ENCODE measurements at places on chromosomes 6 and 20.

- DNase-seq, result peak; percentile 13
Observed at GRCh38 chr6:139029470-139030227, 1.1 kb downstream of the ABRACL start.

GRCh38 chr6:122984393-122984792, 11.6 kb upstream of the CLVS2 start:
- no peak for DNase-seq

DNA sequence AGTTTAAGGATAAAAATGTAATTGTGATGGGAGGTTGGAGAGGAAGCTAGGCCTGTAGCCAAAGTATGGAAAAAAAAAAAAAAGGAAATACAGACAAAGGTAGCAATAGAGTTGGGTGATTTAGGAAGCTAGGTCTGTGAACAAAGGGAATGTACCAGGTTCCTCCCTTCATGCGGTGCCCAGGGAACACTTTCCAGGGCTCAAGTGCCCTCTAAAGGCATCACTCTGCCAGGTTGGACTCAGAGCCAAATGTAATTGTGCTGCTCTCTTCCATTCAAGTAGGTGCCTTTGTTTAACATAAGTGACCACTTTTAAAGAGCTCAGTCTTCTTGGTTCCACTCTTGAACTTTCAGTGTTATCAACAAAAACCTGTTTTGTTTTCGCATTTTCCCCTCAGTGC, 159.7 kb upstream of the AHI1 start:
- no peak for DNase-seq

GRCh38 chr6:154733183-154733625, at the start of gene SCAF8:
SCAF8 (plus strand) TSS chr6:154733416; CDS start chr6:154733901, 485 bp downstream.
- peak; percentile 85 for DNase-seq

- DNase-seq, result no peak
Observed at GRCh38 chr6:42615518-42615917, 51.7 kb downstream of the UBR2 start.

GRCh38 chr6:16386057-16386456, 147.7 kb downstream of the GMPR start:
- DNase-seq, result no peak

DNA sequence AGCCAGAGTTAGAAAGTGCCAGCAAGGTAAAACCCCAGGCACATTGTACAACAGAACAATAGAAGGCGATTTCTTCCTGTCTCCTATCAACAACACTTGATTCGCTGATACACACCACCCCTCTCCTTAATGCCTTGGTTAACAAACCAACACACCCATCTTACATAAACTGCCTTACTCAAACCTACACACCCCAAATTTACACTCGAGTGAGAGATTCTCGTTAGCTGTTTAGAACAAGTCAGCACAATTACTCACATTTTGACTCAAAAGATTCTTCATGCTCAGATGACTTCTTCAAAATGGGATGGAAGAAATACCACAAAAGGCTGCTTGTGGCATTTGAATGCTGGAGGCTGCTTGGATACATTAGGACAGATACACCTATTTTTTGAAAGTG, 80.0 kb upstream of the FOXQ1 start:
- no peak for DNase-seq

GRCh38 chr6:19472153-19472552, 365.0 kb upstream of the ID4 start:
- DNase-seq, result no peak

DNA sequence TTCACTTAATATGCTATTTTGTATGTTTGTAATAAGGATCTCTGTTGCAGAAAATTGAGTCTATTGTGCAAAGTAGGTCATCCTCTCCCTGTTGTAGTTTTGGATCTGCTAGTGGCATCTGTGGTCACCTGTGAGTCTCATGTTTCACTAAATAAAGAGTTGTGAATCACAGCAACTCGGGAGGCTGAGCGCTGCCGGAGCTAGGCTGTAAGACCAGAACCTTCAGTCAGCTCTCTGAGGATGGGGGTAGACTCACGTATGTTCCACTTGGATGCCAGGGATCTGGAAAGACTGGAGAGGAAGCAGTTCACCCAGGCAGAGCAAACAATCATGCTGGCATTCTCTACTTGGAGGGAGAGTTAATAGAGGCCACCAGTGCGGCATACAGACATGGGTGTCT, 187.3 kb upstream of the FOXA2 start:
- DNase-seq, result no peak

Measured in CD4-positive, alpha-beta T cell treated with Interleukin-2 at 100 ng/mL for 4 hours (primary cell).